NCI-H2081 (cell line): ENCODE measurements at places on chromosomes 2 and 18.

DNA sequence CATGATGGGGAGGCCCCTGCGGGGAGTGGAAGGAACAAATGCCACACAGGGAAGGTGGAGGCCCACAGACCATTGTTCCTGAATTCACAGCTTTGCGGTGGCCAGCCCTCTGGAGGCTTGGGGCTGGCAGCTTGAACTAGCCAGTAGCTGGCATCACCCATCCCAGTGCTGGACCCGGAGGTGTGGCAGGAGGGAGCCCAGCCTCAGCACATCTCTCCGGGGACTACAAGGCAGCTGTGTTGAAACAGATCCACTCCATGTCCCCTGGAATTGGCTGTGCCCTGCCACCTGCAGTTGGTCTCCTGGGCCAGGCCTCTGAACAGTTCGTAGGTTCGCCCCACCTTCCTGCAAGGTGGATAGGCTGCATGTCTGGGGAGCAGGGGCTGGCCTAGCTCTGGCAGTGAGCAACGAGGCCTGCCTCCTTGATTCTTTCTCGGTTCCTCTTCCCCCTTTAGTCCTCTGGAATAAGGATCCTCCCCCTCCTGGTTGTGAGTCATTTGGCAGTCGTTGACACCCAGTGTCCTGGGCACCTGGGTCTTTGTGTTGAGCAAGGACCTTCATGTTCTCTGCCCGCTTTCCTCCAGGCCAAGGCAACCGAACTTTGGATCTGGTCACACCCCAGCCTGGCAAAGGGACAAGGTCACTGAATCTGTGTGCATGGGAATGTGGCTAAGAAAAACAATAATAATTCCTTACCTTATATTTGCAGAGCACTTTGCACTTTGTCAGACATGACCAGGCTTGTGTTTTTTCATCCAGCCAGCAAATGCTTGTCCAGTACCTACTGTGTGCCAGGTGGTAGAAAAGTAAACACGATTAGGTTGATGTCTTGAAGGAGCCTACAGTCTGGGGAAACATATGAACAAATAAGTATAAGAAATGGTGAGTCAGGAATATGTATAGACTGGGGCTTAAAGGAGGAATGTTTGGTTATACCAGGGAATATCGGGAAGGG, 55.0 kb upstream of the MCFD2 start:
- no peak for DNase-seq

DNA sequence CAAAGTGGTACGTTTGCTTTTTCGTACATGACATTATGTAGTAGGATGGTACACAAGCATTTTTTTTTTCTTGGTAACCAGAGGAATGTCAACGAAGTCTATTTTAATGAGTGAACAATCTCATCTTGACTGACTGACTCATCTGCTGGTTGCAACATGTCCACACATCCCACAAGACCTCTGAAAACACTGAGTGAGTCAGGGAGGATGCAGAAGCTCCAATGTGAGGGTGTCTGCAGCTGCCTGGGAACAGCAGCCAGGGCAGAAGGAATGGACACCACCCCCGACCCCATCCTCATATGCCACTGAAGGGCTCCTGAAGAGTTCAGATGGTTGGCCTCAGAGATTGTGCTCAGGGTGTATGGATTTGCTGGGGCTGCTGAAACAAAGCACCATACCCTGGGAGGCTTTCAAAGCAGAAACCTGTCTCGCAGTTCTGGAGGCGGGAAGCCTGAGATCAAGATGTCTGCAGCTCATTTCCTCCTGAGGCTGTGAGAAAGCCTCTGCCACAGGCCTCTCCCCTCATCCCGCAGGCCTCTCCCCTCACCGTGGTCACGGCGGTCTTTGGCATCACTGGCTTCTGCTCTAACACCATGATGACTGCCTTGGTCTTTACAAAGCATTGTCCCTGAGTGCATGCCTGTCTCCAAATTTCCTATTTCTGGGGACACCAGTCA, 124.6 kb downstream of the LRATD1 start:
- no peak for DNase-seq

DNA sequence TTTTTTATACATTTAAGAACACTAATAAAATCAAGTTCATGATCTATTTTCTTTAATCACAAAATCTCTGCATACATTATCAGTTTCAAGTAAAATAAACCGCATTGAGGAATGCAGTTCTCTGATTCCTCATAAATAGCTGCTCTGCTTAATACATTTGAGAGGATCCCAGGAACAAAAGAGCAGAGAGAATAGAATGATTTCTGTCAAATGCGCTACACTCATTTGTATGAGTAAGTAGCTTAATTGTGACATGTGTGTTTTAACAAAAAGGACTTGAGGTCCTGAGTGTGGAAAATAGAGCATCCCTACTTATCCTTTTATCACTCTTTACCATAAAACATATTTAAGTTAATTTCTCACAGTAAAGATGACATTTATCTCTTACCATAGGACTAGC, 134.0 kb downstream of the PID1 start:
- peak; percentile 38 for DNase-seq

- peak; percentile 33 for DNase-seq
Observed at GRCh38 chr2:180905002-180905401, 75.4 kb upstream of the UBE2E3 start.

DNA sequence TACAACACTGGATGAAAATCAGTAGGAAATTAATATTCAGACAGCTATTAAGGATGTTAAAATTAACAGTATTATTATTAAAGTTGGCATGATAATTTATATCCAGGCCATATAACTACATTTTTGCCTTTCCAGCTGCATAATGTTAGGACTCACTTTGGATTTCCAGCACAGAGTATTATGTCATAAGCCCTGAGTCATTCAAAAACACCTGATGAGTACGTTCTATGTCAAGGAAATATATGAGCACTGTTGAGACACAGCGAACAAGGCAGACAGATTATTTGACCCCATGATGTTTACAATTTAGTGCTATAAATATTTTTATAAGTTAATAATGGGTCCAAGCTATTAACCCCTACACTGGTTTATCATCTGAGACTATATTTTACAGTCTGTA, 59.8 kb upstream of the RIT2 start:
- DNase-seq, result no peak

DNA sequence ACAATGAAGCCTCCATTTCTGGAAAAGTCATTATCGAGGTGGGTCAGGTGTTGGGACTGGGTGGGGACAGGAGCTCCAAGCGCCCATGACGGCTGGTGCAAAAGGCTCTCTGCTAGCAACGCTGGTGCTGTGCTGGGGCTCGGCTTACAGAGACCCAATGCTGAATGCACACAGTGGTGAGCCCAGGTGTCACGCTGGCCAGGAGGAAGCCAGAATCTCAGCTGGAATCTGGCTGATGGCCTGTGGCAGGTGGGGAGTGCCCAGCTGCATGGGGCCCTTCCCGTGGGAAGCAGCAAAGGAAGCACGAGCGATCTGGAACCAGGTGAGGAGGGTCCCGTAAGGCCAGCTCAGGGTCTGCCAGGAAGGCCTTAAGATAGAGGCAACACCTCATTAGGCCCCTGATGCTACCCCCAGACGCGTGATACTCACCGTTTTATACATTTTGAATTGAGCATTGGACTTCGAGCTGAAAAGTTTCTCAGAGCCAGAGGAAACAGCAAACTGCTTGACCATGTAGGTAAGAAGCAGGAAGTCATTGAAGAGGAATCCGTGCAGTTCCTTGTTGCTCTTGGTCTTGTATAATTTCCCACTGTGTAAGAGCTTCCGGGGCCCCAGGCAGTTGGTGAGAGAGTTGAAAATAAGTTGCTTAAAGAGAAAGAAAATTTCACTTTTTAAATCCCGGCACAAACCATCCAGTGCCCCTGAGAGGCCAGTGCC, 34.7 kb downstream of the FAM228A start:
- peak; percentile 54 for DNase-seq

DNA sequence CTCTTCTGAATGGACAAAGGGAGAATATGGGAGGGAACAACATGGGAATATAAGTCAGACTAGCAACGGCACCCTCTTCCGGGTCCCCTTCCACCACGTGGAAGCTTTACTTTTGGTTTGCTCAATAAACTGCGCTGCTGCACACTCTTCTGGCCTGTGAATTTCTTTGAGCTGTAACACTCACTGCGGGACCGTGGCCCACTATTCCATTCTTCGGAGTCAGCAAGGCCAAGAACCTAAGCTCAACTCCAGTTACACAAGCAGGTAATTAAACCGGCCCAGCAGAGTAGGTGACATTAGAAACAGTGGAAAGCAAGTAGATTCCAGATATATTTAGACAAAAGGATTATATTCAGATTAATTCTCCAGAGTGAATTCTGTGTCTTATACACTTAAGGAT, 697.4 kb upstream of the NXPH2 start:
- no peak for DNase-seq
